Panc1 (cell line): ENCODE measurements at places on chromosomes 1 and 21. TPM values are rescaled to one million over a fixed set of nuclear protein-coding genes. Genes with fewer than 3 reads are reported as not detected.

- peak overlapping the region; percentile 55 for H3K4me3 ChIP-seq
- H3K4me1 ChIP-seq, result no peaks in the 10 kb centered on the region
- no peaks in the 10 kb centered on the region for H3K36me3 ChIP-seq
Observed at GRCh38 chr1:220528679-220529501, 954 bp downstream of the MARK1 start.

DNA sequence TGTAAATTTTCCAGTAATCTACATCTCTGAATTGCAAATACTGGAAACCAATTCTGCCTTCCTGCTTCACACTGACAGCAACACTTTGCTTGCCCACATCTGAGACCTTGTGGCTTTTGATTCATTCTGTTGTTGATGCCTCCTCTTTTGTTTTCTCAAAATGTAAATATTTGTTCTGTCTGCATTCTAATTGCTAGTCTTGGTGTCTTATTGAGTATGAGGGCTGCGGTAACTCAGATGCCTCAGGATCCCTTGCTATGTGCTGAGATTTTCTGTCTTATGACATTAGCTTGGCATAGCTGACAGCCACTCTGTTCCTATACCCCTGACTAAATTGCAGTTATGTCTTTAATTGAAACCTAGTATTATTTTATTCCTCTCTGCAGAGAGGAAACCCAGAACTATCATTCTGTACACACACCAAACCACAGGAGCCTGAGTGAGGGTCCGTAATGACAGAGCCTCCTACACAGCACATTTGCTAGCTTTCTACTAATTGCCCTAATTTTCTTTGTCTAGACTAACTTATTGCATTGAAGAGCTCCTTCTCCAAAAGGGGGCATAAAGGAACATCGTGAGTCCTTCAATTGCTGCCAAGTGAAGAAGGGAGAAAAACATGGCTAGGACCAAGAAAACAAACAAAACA, 72.1 kb downstream of the GREM2 start:
- H3K36me3 ChIP-seq, result no peaks in the 10 kb centered on the region
- H3K27ac ChIP-seq, result no peak overlapping the region
- no peak overlapping the region for H3K4me3 ChIP-seq
- no peaks in the 10 kb centered on the region for H3K4me1 ChIP-seq

Gene TRIM46
- total RNA-seq, result 3.8 TPM

- H3K4me3 ChIP-seq, result no peak overlapping the region
- H3K36me3 ChIP-seq, result no peaks in the 10 kb centered on the region
- DNase-seq, result no peak
- H3K4me1 ChIP-seq, result no peaks in the 10 kb centered on the region
- H3K27me3 ChIP-seq, result no peaks in the 10 kb centered on the region
Observed at GRCh38 chr1:103387898-103388297, 137.6 kb upstream of the RNPC3 start.

DNA sequence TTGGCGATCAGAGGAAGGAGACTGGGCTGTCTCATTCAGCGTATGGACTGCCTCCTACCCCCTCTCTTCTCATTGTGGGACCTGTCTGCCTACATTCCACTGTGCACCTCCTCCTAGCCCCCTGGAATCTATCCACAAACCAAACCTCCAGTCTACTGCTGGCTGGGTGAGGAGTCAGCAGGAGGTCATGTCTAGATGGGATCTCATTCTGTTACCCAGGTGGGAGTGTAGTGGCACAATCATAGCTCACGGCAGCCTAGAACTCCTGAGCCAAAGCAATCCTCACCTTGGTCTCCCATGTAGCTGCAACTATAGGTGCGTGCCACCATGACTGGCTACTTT, 18.0 kb upstream of the TTC22 start:
- no peaks in the 10 kb centered on the region for H3K36me3 ChIP-seq
- H3K4me3 ChIP-seq, result no peak overlapping the region
- no peaks in the 10 kb centered on the region; the same call in 1 of the 2 replicates for H3K27me3 ChIP-seq
- H3K27ac ChIP-seq, result no peak overlapping the region
- no peak for DNase-seq

GRCh38 chr1:89129911-89130310, 4.0 kb upstream of the GBP2 start:
- H3K4me3 ChIP-seq, result no peak overlapping the region
- H3K4me1 ChIP-seq, result no peaks in the 10 kb centered on the region
- H3K27me3 ChIP-seq, result no peaks in the 10 kb centered on the region
- no peaks in the 10 kb centered on the region for H3K36me3 ChIP-seq

GRCh38 chr1:110005971-110006370, 21.4 kb downstream of the AHCYL1 start:
- no peak overlapping the region for H3K4me3 ChIP-seq
- peaks cover 11% of the 10 kb centered on the region for H3K36me3 ChIP-seq
- peaks cover 65% of the 10 kb centered on the region for H3K4me1 ChIP-seq
- H3K27me3 ChIP-seq, result no peaks in the 10 kb centered on the region
- H3K27ac ChIP-seq, result no peak overlapping the region
- no peak for DNase-seq
